ENCODE measurements at places on chromosomes 12 and 14.

DNA sequence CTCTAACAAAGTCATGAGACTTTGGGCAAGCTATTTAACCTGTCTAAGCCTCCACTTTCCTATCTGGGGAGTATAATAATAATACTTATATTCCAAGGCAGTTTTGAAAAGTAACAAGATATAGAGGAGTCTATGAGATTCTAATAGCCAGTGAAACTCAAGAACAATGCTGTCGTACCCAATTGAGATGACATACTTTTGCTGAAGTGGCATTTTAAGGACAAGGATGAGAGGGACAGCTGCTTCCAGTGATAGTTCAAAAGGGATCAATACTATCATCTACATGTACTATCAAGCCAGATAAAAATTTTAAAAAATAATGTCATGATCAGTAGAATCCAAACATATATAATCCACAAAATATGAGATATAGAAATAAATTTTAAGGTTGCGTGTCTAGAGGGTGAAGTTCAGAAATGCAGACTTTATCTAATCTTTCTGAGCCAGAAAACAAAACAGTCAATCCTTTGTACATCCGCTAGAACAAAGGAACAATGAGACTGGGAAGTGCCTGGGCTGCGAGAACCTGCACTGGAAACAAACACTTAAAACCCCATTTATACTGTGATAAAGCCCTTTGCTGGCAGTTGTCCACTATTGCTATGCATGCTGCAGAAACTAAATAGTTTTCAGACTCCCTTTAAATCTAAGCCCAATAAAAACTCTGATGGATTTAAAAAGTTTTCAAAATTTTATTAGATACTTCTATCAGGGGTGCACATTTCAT lies 38.6 kb downstream of the PTPRB start:
- no peak for DNase-seq

GRCh38 chr14:50312734-50313054 lies 570 bp downstream of the DMAC2L start:
- DNase-seq, result no peak

DNA sequence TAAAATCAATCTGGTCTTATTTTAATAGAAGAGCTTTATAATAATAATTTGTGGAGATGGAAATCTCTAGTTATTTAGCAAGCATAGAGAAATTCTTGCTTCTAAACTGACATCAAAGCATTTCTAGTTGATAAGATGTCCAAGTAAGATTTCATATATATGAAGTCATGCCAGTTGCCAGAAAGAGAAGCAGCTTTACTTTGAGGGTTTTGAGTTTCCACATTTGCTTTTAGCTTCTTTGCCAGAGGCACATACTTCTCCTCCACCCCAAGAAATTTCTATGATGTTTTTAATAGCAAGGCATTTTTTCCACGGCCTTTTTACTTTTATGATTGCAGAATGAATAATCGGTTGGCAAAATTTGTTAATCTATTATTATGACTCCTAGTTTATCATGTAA lies 24.2 kb upstream of the YAF2 start:
- DNase-seq, result no peak

- DNase-seq, result no peak
Observed at GRCh38 chr14:102991376-102991775, 66.0 kb downstream of the CDC42BPB start.

- no peak for DNase-seq
Observed at GRCh38 chr12:46843811-46844210, 18.0 kb upstream of the SLC38A4 start.

GRCh38 chr14:69154779-69155178 lies 1.9 kb upstream of the DCAF5 start:
- DNase-seq, result no peak
